ENCODE measurements at places on chromosomes 16 and 17.

GRCh38 chr16:66152181-66152580 lies 214.3 kb upstream of the CDH5 start:
- no peak for DNase-seq

GRCh38 chr17:15456972-15457722 lies 10.3 kb downstream of the CDRT4 start:
- DNase-seq, result no peak

GRCh38 chr16:20016234-20016633 lies 57.5 kb downstream of the GPR139 start:
- DNase-seq, result no peak

DNA sequence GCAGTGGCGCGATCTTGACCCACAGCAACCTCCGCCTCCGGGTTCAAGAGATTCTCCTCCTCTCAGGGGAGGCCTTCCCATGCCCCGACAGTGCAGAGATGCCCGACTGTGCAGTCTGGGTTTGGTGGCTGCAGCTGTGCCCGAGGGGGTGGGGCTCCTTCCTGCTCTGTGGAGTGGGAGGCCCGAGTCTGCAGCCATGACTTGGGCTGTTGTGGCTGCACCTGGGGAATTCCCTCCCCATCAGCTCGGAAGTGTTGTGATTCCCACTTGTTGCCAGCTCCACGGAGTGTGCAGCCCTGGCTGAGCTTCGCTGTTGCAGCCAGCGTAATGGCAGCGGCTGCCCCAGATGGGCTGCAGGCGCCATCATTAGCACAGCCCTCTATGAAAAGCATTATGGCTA lies 66.4 kb upstream of the SMIM36 start:
- no peak for DNase-seq

- DNase-seq, result no peak
Measured at GRCh38 chr17:50476545-50477315, 1.9 kb upstream of the RSAD1 start.

DNA sequence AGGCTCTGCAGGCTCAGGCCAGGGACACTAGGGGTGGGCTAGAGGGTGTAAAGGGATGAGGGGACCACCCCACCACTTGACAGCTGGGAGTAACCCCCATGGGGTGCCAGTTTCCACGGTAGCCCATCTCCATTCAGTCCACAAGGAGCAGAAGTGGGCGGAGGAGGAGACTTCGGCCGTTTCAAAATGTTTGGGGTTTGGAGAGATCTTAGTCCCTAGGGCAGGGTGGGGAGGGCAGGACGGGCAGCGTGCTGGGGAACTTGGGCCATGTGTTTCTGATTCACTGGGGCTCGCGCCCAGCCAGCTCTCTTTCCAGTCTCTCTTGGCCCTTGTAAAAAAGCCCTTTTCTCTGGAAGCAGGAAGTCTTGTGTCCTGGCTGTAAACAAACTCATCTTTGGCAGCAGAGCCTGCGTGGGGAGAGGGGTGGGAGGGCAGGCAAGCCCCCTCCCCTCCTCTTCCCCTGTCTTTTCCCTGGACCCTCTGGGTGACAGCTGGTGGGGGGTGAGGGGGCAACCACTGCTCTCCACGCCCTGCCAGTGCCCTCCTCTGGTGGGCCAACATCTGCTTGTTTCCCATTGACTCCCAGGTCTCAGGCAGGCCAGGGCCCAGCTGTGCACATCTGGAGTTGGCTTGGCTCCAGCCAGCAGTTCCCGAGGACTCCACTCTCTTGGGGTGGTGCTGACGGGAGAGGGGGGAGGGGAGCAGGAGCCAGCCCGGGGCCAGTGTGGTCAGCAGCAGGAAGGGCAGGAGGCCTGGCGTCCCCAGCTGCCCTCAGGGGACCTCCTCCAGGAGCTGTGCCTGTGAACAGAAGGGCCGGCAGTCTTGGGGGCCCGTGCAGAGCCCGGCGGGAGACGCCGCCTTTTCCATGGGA lies 8.1 kb downstream of the CYGB start:
- DNase-seq, result no peak

DNA sequence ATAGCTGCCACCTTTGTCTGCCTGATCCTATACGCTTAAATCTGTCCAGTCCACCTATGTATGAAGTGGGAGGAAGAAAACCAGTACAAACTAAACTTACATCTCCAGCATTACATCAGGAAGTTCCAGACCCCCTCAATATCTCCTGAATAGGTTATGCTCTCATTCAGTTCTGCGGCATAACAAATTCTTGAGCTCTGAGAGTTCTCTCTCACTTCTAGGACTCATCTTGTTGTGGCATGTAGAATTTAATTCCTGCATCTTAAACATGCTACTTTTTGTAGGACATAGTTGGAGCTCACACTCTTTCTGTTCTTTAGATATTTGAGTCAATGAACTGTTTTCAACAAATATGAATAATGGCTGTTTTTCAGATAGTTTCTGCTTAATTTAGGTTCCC lies 662.5 kb downstream of the CDH11 start:
- no peak for DNase-seq

- DNase-seq, result no peak
Measured at GRCh38 chr17:35089586-35090296, 26.2 kb upstream of the RFFL start.

DNA sequence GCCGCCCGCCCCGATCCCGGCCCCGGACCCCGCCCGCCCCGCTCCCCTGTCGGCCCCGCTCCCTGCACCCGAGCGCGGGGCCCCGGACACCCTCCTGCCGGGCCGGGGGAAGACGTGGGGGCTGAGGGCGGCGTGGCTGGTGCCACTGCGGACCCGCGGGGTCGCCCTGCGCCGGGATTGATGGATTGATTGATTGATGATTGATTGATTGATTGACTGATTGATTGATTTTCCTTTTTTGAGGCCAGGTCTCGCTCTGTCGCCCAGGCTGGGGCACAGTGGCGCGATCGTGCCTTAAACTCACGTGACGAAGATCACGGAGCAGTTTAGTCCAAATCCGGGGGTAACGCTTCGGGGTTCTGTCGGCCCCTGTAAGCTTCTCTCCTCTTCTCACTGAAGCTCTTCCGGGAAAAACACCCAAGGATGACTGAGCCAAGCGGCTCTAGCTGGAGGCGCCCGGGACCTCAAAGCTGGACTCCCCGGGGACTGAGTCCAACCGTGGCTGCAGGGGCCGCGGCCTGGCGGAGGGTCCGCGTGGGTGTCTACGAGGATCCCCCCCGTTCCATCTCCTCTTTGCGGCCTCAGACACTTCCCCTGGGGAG lies 40.2 kb upstream of the BHLHA9 start:
- no peak for DNase-seq

DNA sequence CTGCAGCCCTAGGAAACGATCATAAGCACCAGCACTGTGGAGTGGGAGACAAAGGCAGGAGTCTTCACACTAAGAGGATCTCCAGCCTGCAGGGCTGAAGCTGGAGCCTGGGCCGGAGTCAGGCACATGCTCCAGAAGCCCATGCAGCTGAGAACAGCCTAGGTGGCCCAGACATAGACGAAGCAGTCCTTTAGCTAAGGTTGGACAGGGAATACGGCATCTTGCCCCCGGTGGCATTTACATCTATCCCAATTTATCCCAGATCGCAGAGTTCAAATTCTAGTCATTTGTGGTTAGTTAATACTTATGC lies 13.9 kb downstream of the TSPOAP1 start:
- no peak for DNase-seq

All from activated gamma-delta T cell treated with anti-CD3 and anti-CD28 coated beads, Interleukin-2, amount 50 U/mL, for 16 hours (primary cell).